Left lung (tissue), 14 donors: ENCODE measurements at places on chromosomes 2 and 18. TPM values are rescaled to one million over a fixed set of nuclear protein-coding genes. Genes with fewer than 3 reads are reported as not detected.

Gene TWIST2
- polyA plus RNA-seq = 5.0 TPM

Gene ASAP2
- 38.8 TPM for polyA plus RNA-seq

Gene CPO
- polyA plus RNA-seq = 0.69 TPM

Gene TANC1
- polyA plus RNA-seq = 76.6 TPM

Gene FRZB
- polyA plus RNA-seq = 2.3 TPM

Gene CRYGC
- polyA plus RNA-seq = not detected

Gene GPR45
- not detected for polyA plus RNA-seq

Gene MSH2
- polyA plus RNA-seq = 70.4 TPM

Gene RAX
- not detected for polyA plus RNA-seq

Gene PLA2R1
- polyA plus RNA-seq = 5.6 TPM

Gene DUSP19
- polyA plus RNA-seq = 7.0 TPM

Gene HNMT
- polyA plus RNA-seq = 74.1 TPM

Gene GCG
- not detected for polyA plus RNA-seq

Gene DLGAP1
- polyA plus RNA-seq = 2.1 TPM

Gene C2orf66
- polyA plus RNA-seq = 0.54 TPM

Gene FBXO41
- 1.9 TPM for polyA plus RNA-seq

Gene KLF11
- 20.5 TPM for polyA plus RNA-seq

Gene TMEM182
- polyA plus RNA-seq = 10.9 TPM

Gene CTAGE1
- 0.04 TPM for polyA plus RNA-seq

Gene ELAC1
- 13.8 TPM for polyA plus RNA-seq
